Lung (tissue), 17 donors: ENCODE measurements at places on chromosomes 7 and 10.

DNA sequence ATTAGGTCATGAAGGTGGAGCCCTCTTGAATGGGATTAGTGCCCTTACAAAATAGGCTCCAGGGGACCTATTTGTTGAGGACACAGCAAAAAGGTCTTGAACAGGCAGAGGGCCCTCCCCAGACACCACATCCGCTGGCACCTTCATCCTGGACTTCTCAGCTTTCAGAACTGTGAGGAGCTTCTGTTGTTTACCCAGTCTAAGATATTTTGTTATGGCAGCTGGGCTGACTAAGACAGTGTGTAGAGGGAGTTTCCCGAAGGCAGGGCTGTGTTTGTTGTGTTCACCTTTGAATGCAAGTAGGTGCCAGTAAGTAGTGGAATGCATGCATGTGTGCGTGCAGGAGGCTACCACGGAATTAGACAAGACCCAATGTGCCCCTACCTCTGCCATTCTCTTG is 106.7 kb downstream of the PTPRE start:
- no peak overlapping the region for H3K27ac ChIP-seq
- no peak overlapping the region for H3K4me3 ChIP-seq
- peaks cover 7% of the 10 kb centered on the region for H3K4me1 ChIP-seq
- H3K36me3 ChIP-seq, result no peaks in the 10 kb centered on the region

- H3K27ac ChIP-seq, result no peak overlapping the region
- no peaks in the 10 kb centered on the region for H3K4me1 ChIP-seq
- no peak overlapping the region for H3K4me3 ChIP-seq
- no peak for DNase-seq
- no peaks in the 10 kb centered on the region for H3K36me3 ChIP-seq
Measured at GRCh38 chr10:95304463-95304862, 13.7 kb upstream of the PDLIM1 start.

- H3K4me1 ChIP-seq, result peaks cover 4% of the 10 kb centered on the region
- H3K4me3 ChIP-seq, result no peak overlapping the region
- DNase-seq, result no peak
- no peaks in the 10 kb centered on the region for H3K27me3 ChIP-seq
- no peak overlapping the region for H3K27ac ChIP-seq
Measured at GRCh38 chr10:98445200-98445812, 1.4 kb downstream of the HPS1 start.

DNA sequence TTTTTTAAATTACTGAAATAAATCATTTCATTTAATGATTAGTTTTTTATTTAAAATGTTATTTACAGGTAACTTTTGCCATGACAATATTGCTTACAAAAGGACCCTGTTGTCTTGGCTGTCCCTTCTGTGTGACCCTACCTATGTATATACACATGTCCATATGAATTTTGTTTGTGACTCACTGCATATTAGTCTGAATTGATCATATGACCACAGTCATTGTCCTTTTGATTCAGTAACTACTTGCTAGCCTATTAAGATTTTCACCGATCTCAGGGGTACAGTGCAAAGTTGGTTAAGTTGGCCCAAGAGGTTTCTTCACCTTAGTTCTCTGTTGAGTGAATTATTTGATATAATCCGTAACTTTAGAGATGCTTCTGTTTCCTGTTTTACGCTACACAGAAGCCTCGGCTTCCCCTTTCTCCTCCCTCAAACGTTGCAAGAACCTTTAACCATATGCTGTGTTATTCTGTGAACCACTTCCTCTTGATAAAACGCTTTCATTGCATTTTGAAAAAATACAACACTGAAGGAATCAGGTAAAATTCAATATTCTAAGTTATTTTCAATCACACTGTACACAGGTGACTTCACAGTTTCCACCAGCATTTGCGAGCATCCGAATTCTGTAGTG is 43.9 kb downstream of the APBB1IP start:
- DNase-seq, result no peak
- no peak overlapping the region for H3K27ac ChIP-seq
- H3K27me3 ChIP-seq, result no peaks in the 10 kb centered on the region

DNA sequence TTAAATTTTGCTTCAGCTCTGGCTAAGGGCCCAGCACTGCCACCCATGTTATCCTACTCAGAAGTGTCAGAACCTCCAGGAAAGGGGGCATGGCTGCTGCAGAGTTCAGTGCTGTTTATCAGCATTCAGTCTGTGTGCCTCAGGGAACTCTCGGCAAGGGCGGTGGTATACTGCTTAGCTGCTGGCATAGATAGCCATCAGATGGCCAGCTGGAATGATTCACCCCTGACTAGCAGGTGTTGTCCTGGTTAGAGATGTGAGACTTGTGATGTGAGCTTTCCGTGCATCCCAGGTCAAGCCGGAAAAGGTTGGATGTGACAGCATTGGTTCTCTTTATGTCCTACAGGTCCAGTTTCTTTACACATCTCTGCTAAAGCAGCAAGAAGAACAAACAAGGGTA is 22.1 kb downstream of the CEP55 start:
- no peaks in the 10 kb centered on the region for H3K4me1 ChIP-seq
- H3K27me3 ChIP-seq, result no peaks in the 10 kb centered on the region
- no peak overlapping the region for H3K4me3 ChIP-seq
- DNase-seq, result no peak
- H3K36me3 ChIP-seq, result peaks cover 9% of the 10 kb centered on the region

DNA sequence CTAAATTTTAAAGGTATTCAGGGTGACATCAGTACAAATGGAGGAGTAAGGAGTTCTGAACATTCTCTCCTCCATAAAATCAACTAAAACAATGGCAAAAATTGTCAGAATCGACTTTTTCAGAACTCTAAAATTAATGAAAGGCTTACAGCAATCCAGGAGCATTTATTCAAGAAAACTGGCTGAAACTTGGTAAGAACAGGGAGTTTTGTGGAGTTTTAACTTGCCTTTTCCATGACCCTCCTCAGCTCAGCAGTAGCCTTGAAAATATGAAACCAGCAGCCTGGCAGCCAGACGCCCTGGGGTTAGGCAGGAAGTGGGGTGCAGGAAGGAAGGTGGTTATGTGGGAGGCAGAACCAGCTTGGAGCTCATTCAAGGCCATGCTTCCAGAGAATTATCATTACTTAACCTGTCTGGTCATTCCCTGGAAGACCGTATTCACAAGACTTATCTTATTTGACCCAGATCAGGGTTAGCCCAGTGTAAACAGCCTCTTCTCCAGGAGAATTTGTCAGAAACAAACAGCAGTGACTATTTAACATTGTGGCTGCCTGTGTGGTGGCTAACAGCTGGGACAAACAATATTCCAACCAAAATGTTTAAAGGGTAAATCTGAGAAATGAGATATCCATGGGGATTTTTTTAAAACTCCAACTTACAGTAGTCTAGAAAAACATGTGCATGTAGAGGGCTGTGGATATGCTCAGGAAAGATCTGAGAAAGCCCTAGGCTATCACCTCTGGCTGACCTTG is 75.7 kb upstream of the MACROH2A2 start:
- H3K4me3 ChIP-seq, result no peak overlapping the region
- H3K27ac ChIP-seq, result no peak overlapping the region
- H3K36me3 ChIP-seq, result no peaks in the 10 kb centered on the region
- no peak for DNase-seq
- no peaks in the 10 kb centered on the region for H3K27me3 ChIP-seq
- H3K4me1 ChIP-seq, result no peaks in the 10 kb centered on the region

GRCh38 chr7:28180364-28181147 is at the start of gene JAZF1:
JAZF1 (minus strand) TSS chr7:28180795.
- no peaks in the 10 kb centered on the region for H3K27me3 ChIP-seq
- peak; percentile 75 for DNase-seq
- peak within 1 kb of the TSS; percentile 85 for H3K27ac ChIP-seq
- no peaks in the 10 kb centered on the region for H3K36me3 ChIP-seq
- peak within 1 kb of the TSS; percentile 93 for H3K4me3 ChIP-seq

- H3K4me1 ChIP-seq, result no peaks in the 10 kb centered on the region
- no peaks in the 10 kb centered on the region for H3K27me3 ChIP-seq
- no peak overlapping the region for H3K4me3 ChIP-seq
- no peak overlapping the region for H3K27ac ChIP-seq
- DNase-seq, result no peak
Measured at GRCh38 chr7:45399069-45399468, 175.1 kb upstream of the ADCY1 start.

- no peak for DNase-seq
- no peaks in the 10 kb centered on the region for H3K27me3 ChIP-seq
- H3K4me3 ChIP-seq, result no peak overlapping the region
- H3K27ac ChIP-seq, result no peak overlapping the region
Measured at GRCh38 chr10:3165196-3165595, 7.4 kb downstream of the PITRM1 start.

DNA sequence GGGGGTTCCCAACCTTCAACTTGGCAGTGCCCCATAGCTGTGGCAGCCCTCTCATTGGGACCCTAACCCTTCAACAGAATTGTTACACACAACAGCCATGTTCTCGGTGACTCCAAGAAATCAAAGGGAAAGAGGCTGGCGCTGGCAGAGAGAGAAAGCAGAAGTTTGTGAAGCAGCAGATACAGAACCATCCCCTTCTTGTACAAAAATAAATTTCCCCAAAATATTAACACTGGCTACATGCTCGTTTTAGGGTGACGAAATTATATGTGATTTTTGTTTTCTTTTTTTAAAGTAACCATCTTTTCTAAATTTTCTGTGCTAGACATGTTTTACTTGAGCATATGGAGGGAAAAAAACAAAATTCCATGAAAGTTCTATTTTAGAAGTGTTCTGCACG is 45.2 kb upstream of the SAMD8 start:
- no peaks in the 10 kb centered on the region for H3K36me3 ChIP-seq

- H3K27me3 ChIP-seq, result no peaks in the 10 kb centered on the region
- H3K27ac ChIP-seq, result no peak overlapping the region
- no peak for DNase-seq
- H3K4me1 ChIP-seq, result no peaks in the 10 kb centered on the region
- H3K4me3 ChIP-seq, result no peak overlapping the region
Measured at GRCh38 chr7:134234216-134234615, 82.5 kb downstream of the SLC35B4 start.

DNA sequence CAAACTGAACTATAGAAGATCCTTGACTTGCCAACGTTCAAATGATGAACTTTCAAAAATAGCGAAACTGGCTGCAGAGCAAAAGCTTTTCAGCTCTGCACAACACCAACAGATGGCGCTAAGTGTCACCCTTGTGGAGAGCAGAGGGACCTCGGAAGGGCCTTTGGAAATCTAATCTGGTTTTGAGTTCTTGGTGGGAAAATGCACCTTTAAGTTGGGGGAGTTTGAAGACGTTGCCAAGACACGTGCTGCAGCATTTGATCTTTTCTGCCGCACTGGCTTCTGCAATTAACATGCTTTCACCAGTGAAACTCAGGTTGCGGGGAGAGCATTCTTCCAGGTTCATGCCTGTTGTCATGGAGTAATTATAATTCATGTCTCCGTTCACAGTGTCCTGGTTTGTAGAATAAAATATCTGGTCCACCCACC is 26.3 kb upstream of the WDR11 start:
- H3K36me3 ChIP-seq, result no peaks in the 10 kb centered on the region
- H3K4me1 ChIP-seq, result no peaks in the 10 kb centered on the region
- no peaks in the 10 kb centered on the region for H3K27me3 ChIP-seq
- no peak overlapping the region for H3K27ac ChIP-seq
- no peak overlapping the region for H3K4me3 ChIP-seq
- peak; percentile 15 for DNase-seq
